Mesenteric fat pad (tissue), 1 donor: ENCODE measurements at places on chromosomes 5 and 9. TPM values are rescaled to one million over a fixed set of nuclear protein-coding genes. Genes with fewer than 3 reads are reported as not detected.

DNA sequence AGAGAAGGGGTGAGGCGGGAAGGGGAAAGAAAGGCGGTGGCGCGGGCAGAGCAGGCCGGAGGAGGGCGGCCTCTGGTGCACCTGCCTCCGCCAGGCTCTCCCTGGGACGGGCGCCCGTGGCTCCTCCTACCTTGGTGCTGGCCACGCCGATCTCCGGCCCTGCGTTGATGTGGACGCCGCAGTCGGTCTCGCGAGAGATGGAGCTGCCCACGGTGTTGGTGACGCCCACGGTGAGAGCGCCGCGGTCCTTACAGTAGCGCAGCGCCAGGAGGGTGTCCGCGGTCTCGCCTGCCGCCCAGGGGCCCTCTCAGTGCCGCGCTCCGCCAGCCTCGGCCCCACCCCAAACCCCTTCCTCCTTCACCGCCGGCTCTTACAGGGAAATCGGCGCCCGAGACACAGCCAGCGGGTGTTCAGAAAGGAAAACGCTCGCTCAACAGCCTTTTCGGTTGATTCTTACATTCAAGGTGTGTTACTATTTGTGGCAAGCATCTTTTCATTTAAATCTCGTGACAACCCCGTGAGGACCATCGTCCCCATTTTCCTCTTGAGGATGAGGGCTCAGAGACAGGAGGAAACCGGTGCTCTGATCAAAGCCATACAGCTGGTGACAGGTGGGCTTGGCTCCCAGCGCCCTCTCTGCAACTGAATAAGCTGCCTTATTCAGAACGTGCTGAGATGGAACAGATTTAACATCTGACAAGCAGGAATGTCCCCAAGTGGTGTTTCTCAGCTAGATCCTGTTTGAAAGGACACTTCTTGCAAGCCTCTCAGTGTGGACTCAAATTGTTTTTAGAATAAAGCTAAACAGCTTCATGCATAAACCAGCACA lies 22.0 kb upstream of the MAPK9 start:
- DNase-seq = no peak

DNA sequence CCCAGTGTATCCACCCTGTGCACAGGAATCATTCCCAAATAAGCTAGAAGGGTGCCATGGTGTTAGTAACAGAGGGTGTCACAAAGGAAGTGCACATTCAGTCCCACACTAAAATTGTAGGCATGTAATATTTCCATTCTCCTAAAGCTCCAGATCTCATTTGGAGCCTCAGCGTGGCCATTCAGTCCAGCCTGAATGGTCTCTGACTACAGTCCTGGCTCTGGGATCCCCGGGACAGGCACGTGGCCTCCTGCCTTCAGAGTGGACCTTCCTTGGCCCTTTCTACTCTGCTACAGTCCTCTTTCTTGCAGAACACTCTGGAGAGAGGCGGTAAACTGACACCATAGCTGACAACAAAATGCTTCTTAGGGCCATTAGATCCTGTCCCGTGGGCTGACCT lies 243.9 kb downstream of the IRX2 start:
- DNase-seq = no peak

The PPP3R2 gene
- not detected for total RNA-seq

DNA sequence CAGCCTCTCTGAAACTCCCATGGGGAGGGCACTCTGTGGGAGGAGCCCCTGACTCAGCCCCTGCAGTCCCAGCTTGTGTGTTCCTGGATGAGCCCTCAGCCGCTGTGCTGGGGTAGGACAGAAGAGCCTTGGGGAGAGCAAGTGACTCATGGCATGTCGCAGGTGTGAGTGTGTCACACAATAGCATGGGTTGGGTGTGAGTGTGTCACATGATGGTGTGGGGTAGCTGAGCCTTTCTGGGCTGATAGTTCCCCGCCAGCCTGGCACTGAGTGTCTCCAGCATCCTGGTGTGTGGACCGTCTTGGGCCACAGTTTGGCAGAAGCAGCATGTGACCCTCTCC lies 83.4 kb downstream of the PHF2 start:
- peak; percentile 45 for DNase-seq

The MEIKIN gene
- 1.0 TPM for total RNA-seq

DNA sequence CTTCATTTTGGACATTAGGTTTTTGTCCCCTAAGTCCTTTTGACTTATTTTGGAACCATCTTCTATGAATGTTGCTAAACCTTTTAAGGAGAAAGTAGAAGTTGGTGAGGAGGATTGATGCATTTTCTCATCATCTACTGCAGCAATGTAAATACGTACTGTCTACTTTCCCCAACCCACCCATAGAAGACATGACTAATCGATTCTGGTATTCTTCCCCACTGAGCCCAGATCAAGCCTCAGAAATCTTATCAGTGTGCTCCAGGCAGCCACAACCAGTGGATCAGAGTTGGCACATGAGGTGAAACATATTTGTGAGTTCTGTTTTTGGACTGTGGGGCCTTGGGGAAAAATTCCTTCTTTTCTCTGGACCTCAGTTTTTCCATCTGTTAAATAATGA lies 57.7 kb downstream of the FGF18 start:
- no peak for DNase-seq

The VPS13A gene
- total RNA-seq = 26.8 TPM

- DNase-seq = peak; percentile 67
These were observed 80.0 kb upstream of the LRRTM2 start for GRCh38 chr5:138955013-138955660.

DNA sequence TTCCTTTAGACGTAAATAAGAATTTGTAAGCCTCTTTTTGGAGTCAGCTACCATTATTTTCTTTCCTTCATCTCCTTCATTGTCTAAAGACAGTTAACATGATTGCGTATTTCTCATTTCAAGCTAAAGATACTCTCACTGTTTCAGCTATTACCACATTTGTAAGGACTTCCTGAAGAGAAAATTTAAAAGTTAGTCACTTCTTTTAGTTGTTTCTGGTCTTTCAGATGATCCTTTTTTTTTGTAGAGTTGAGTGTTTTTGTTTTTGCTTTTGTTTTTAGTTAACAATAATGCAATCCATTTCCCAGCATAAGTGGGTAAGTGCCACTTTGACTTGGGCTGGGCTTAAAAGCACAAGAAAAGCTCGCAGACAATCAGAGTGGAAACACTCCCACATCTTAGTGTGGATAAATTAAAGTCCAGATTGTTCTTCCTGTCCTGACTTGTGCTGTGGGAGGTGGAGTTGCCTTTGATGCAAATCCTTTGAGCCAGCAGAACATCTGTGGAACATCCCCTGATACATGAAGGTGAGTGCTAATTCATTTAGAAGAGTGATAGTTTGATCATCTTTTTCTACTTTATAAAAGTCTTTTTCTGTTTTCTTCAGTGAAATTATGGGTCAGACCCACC lies 2.0 kb downstream of the IL31RA start:
- DNase-seq = no peak

DNA sequence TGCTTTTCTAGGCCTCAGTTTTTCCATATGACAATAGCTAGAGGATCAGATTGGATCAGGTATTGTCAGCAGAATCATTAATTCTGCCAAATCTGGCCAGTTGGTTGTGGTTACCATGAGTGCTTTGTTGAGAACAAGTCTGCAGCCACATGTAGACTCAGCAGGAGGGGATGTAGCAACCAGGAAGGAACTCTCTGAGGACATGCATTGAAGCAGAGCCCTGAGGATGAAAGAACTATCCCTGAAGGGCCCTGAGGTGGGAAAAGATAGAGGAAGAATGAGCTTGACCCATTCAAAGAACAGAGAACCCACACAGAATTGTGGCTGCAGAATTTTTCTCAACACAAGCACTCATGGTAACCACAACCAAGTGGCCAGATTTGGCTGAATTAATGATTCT lies 60.1 kb upstream of the AFAP1L1 start:
- DNase-seq = no peak

DNA sequence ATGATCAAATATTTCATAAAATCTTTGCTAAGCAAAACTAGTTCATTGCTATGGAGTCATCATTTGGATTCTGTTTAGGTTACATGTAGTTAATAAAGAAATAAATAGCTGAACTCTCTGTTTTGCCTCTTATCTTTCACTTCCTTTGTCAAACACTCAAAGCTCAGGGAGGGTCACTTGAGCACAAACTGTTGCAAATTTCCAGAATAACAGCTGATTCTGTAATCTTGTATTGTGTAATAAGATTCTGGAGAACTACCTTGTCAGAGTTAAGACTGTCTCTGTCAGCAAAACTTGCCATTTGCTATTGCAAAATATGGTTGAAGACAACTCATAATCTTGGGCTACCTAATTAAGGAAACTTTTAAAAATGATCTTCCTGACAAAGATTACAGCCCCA lies 182.0 kb upstream of the MOCS2 start:
- DNase-seq = no peak

The ZBTB6 gene
- total RNA-seq = 4.8 TPM

The TUT7 gene
- total RNA-seq = 30.2 TPM

DNA sequence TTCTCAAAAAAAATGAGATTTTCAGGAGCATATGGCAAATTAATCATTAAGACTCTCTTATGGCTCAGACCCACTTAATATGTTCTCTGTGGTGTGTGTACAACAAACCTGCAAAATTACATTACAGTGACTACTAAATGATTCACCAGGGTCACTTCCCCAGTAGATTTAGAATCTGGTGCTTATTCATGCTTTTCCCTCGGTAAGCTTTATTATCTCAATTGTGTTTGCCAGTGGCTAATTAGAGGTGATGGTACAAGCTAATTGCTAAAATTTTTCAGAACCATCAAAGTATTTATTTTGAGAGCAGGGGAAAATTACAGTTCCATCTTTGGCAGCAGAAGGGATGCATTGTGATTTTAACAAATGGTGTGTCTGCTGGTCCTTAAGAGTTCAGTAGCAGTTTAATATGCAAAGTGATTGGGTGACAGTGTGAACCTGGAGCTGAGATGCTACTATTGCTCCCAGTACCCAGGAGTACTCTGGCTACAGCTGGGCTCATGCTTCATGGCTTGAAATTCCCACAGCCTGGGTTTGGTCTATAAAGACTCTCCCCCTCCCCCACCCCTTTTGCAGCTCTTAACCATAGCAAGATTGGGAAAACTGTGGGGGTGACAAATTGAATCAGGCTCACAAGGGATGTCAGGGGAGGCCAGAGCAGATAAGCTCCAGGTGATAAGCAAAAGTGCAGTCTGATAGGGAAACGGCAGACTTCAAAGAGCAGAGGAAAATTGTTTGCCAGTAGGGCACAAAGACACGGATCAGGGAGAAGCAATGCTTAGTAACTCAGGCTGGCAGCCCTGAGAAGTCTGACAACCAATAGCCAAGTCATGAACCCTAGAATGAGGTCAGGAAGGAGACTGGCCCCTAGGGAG lies 92.8 kb upstream of the RAD23B start:
- DNase-seq = no peak

- no peak for DNase-seq
These were observed 445.7 kb upstream of the TRPC7 start for GRCh38 chr5:136811086-136811485.

GRCh38 chr5:61463596-61463995 lies 131.5 kb downstream of the ZSWIM6 start:
- no peak for DNase-seq

The LRRC19 gene
- total RNA-seq = not detected

DNA sequence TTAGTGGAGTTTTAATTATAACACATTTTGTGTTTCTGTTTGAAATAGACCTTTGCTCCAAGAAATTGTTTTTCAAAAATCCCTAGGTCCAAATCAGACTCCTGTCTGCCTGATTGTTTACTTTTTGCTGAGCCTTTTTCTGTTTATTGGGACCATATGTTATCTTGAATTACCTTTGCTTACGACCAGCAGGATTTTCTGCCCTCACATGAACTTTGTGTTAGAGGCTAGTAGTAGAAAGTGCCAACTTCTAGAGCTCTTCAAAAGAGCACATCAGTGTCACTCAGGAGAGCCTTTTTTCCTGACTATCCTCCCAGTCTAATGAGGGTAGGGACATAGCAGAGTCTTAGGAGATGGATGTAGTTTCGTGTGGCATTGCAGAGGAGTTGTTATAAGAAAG lies 10.2 kb downstream of the RECK start:
- no peak for DNase-seq

The SLC6A18 gene
- total RNA-seq = not detected
